WTC11 (cell line): ENCODE measurements at places on chromosomes 7 and 10. TPM values are rescaled to one million over a fixed set of nuclear protein-coding genes. Genes with fewer than 3 reads are reported as not detected.

The RARRES2 gene
- 193 to 230 TPM (median 197 TPM) in 3 replicates for total RNA-seq

- DNase-seq: no peak
Observed at GRCh38 chr10:74056050-74056818, 58.3 kb downstream of the VCL start.

DNA sequence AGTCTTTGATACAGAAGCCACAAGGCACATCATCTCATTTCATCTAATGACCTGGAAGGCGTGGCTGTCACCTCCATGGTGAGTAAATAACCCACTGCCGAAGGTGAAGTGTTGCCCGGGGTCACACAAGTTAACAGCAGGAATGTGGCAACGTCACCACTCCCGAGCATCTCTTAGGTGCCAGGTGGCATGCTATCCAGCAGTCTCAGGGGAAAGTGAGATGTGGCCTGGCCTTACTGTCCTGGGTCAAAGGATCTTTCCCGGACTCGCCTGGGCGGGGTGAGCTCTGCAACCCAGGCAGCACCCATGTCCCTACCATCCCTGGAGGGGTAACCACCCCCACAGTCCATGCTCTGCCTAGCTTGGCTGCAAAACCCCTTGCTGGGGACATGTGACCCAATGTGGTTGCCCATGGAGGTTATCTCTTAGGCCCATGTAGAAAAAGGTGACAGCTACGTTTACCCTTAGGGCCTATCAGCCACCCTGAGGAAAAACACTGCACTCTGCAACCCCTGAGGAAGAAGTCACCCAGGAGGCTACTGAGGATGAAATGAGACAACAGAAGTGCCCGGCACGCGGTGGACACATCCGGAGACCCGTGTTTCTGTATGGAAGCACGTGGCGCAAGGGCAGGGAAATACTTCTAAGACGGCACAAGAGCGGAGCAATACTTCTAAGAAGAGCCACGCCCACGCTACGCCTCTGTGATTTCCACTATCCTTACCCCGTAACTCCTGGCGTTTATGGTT is 52.0 kb downstream of the BAIAP2L1 start:
- no peak for DNase-seq

- no peak for DNase-seq
Observed at GRCh38 chr10:25162391-25162790, 12.4 kb upstream of the GPR158 start.

- no peak for DNase-seq
Observed at GRCh38 chr7:47150497-47151260, 431.2 kb downstream of the TNS3 start.

The HTR5A gene
- total RNA-seq: not detected in 3 replicates
